A549 treated with AZD2906 at 1 μM for 4 hours (cell line): ENCODE measurements at places on chromosomes 5 and 9. TPM values are rescaled to one million over a fixed set of nuclear protein-coding genes. Genes with fewer than 3 reads are reported as not detected.

Gene PPP3R2
- not detected in 5 replicates for total RNA-seq

Gene C5orf52
- total RNA-seq, result not detected in 5 replicates

Gene SLCO6A1
- total RNA-seq, result not detected in 5 replicates

Gene RXFP3
- total RNA-seq, result not detected in 5 replicates

Gene HRH2
- 0.34 to 0.55 TPM (median 0.50 TPM) in 5 replicates for total RNA-seq

Gene GPR21
- not detected in 5 replicates for total RNA-seq

Gene SPRY4
- total RNA-seq, result 8.2 to 11.4 TPM (median 10.2 TPM) in 5 replicates

Gene PCDHGA8
- total RNA-seq, result 0.02 to 0.03 TPM (median 0.02 TPM) in 4 of 5 replicates, not detected in the other
